ENCODE measurements at places on chromosomes 11 and 22.

DNA sequence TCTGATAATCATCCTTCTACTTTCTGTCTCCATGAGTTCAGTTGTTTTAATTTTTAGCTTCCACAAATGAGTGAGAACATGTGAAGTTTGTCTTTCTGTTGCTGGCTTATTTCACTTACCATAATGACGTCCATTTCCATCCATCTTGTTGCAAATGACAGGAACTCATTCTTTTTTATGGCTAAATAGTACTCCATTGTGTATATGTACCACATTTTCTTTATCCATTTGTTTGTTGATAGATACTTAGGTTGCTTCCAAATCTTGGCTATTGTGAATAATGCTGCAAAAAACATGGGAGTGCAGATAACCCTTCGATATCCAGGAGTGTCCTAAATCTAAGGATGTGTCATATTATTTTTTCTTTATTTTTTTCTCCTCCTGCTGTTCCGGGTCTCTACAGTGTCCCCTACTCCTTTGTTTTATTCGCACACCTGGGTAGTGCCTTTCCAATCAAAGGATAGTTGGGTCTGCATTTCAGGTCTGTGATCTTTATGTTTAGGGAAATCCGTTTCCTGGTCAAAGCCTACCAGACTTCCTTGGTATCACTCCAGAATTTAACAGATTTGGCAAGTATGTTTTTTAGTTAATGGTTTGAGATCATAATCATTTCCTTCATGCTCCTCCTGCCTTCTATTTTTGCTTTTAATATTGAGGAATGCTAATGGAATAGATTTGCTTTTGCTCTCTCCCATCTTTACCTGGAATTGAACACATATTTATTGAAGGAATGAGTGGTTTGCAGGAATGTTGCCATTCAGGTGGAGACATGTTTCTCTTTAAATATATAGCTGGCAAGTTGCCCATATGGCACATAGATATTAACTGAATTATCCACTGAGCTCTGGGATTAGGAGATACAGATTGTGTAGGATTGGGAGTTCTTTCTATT, 53.7 kb downstream of the ARHGEF12 start:
- H3K36me3 ChIP-seq, result no peaks in the 10 kb centered on the region
- H3K27ac ChIP-seq, result no peak overlapping the region
- H3K4me3 ChIP-seq, result no peak overlapping the region
- H3K27me3 ChIP-seq, result no peaks in the 10 kb centered on the region

GRCh38 chr11:132925825-132926469, 606.4 kb downstream of the OPCML start:
- no peak for DNase-seq
- H3K4me3 ChIP-seq, result no peak overlapping the region
- no peaks in the 10 kb centered on the region for H3K27me3 ChIP-seq
- no peaks in the 10 kb centered on the region for H3K4me1 ChIP-seq
- H3K36me3 ChIP-seq, result no peaks in the 10 kb centered on the region

- H3K27ac ChIP-seq, result no peak overlapping the region
- no peaks in the 10 kb centered on the region for H3K36me3 ChIP-seq
- no peak for DNase-seq
- peaks cover 11% of the 10 kb centered on the region for H3K4me1 ChIP-seq
These were observed 131.1 kb upstream of the SORL1-AS1 start for GRCh38 chr11:121583825-121584224.

DNA sequence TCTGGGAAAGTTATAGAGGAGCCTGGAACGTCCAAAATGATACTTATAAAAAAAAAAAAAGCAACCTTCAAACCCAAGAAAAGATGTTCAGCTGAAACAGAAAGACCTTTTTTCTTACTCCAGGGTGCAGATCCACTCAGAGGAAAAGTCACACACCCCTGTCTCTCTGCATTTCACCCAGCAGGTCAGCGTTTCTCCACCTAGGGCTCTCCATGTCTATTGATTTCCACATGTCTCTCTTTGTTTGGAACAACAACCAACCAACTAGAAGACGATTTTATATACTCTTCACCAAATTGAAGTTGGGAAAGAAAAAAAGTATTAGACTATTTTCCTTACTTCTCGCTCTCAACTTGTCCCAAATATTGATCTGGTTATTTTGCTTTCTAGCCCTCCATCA, 42.2 kb upstream of the BLID start:
- peak overlapping the region; percentile 66 for H3K27ac ChIP-seq
- H3K4me1 ChIP-seq, result peaks cover 3% of the 10 kb centered on the region
- no peak overlapping the region for H3K4me3 ChIP-seq

DNA sequence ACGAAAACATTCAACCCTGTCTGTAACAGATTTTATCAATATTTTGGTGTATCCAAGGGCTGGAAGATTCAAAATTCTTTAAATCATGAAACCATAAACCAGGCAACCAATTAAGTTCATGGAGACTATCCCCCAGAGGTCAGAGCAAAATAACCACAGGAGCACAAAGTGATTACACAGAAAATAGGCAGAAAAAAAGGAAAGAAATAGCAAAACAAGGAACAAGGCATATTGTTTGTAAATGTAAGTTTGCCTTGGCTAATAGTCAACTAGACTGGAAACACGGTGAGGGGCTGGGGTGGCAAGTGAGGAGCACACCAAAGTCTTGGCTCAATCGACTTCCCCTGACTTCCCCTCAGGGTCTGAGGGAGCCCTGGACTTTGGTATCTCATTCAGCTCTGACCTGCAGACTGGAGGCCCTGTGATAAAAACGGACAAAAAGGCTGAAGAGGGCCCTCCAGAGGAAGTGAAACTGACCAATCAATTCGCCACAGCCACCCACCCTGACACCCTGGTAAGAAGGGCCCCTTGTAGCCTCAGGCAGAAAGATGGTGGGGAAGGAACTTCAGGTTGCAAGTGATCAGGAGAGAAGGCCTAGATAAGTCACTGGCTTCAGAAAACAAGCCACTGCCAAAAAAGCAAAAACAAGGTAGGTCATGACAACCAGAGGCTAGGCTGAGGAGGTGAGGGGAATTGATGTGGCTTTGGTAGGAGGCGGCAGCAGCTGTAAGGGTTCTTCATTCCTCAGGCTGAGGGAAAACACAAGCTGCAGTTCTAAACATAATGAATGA, 1.8 kb downstream of the SIK3 start:
- peak overlapping the region; percentile 95 for H3K27ac ChIP-seq
- H3K4me3 ChIP-seq, result no peak overlapping the region
- peak; percentile 52 for DNase-seq

- H3K4me1 ChIP-seq, result no peaks in the 10 kb centered on the region
- H3K27ac ChIP-seq, result no peak overlapping the region
- DNase-seq, result peak; percentile 37
- no peak overlapping the region for H3K4me3 ChIP-seq
- no peaks in the 10 kb centered on the region for H3K27me3 ChIP-seq
These were observed 113.5 kb downstream of the SLC1A2 start for GRCh38 chr11:35305670-35306382.
